ENCODE measurements at places on chromosomes 12 and 14. TPM values are rescaled to one million over a fixed set of nuclear protein-coding genes. Genes with fewer than 3 reads are reported as not detected.

- DNase-seq = no peak
These were observed 30.5 kb downstream of the YLPM1 start for GRCh38 chr14:74793506-74794155.

- DNase-seq = no peak
These were observed 45.2 kb downstream of the CDK17 start for GRCh38 chr12:96354844-96355534.

DNA sequence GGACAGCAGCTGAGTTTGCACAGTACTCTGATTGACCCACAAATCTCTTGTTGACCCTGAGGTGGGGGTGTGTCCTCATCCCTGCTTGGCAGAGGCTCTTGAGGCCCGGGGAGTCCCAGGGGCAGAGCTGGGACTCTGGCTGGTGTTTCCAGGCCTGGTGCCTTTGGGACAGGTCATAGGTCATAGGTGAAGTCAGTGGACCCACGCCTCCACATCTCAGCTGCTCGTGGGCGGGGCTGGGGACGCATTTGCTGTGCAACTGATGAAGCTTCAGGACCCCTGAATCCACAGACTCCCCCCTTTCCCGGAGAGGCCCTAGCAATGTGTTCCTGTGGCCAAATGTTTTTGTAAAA, 408 bp upstream of the CACNA2D4 start:
- no peak for DNase-seq

DNA sequence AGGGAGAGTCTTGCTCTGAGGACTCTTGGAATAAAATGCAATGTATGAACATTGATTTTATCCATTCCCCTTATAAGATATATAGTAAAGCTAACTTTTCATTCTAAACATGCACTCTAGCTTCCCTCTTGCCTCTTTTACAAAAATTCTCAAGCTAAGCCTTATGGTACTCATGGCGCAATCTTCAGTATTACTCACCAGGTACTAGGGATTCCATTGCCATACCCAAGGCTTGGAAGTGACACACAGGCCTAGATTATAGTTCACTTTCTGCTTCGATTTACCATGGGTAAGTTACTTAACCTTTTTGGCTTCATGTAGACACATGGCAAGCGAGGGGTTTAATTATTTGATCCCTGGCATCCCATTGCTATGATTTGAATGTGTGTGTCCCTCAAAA, 331.5 kb downstream of the LRIG3 start:
- no peak for DNase-seq

DNA sequence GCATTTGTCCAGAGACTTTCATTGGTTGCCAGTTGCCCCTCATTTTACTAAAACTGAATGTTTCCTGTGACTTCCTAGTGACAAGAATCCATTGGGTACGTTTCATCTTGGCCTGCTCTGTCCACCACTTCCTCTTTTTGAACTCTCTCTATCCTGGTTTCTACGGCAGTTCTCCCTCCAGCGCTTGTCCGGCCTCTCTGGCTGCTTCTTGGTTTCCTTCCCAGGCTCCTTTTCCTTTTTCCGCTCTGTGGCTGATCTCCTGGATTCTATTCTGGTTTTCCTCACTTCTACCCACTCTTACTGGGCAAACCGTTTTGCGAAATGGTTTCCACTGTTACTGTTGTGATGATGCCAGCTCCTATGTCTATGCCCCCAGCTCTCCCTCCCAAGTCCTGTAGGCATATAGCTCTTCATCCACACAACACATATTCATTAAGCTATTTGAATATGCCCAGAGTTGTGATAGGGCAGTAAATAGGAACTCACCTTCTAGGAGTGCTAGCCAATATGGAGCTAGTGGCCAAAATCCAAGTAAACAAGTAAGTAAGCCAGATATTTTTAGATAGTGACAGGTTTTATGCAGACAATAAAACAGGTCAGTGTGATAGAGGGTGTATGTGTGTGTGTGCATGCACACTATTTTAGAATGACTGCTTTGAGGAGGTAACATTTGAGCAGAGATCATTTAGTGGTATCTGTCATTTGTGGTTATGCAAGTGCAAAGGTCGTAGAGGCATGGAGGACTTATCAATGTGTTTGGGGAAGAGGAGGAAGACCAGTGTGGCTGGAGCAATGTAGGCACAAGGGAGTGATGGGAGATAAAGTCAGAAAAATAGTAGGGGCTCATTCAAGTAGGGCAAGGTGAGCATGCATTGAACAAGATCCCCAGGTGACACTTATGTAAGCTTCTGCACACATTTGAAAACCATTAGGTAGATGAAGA, 27.9 kb upstream of the CTDSP2 start:
- no peak for DNase-seq

Gene PEBP1
- total RNA-seq = 136 TPM

Gene TBX3
- 8.2 TPM for total RNA-seq

- DNase-seq = no peak
These were observed 36.0 kb downstream of the MUCL1 start for GRCh38 chr12:54890339-54890738.

DNA sequence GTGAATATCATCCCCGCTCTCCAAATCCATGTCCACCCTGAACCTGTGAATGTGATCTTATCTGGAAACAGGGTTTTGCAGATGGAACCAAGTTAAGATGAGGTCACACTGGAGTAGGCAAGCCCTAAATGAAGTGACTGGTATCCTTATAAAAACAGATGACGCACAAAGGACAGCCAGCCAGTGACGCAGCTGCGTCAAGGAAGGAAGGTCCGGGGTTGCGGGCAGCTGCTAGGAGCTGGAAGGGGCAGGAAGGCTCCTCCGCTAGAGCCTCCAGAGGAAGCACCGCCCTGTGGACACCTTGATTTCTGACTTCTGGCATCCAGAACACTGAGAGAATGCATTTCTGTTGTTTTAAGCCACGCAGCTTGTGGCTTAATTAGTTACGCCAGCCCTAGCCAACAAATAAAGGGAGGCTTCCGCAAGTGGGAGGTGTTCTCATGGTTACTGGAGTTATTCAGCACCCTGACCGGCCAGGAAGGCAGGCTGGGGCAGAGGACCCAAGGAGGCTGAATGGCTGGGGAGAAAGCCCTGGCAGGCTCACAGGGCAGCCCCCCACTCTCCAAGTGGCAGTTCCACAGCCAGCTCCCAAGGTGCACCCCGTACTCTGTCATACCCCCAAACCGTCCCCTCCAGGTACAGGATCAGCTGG, 127.6 kb upstream of the NCOR2 start:
- DNase-seq = no peak

Gene PHLDA1
- total RNA-seq = 7.5 TPM

- DNase-seq = peak; percentile 63
These were observed 6.7 kb downstream of the A2ML1 start for GRCh38 chr12:8829125-8829518.

Gene PSMB11
- total RNA-seq = 2.2 TPM

Gene SYT1
- total RNA-seq = 8.4 TPM

- DNase-seq = no peak
These were observed 45.7 kb upstream of the APPL2 start for GRCh38 chr12:105281694-105282049.

Gene CAPS2
- total RNA-seq = 18.1 TPM

Gene CNPY2
- total RNA-seq = 68.4 TPM

DNA sequence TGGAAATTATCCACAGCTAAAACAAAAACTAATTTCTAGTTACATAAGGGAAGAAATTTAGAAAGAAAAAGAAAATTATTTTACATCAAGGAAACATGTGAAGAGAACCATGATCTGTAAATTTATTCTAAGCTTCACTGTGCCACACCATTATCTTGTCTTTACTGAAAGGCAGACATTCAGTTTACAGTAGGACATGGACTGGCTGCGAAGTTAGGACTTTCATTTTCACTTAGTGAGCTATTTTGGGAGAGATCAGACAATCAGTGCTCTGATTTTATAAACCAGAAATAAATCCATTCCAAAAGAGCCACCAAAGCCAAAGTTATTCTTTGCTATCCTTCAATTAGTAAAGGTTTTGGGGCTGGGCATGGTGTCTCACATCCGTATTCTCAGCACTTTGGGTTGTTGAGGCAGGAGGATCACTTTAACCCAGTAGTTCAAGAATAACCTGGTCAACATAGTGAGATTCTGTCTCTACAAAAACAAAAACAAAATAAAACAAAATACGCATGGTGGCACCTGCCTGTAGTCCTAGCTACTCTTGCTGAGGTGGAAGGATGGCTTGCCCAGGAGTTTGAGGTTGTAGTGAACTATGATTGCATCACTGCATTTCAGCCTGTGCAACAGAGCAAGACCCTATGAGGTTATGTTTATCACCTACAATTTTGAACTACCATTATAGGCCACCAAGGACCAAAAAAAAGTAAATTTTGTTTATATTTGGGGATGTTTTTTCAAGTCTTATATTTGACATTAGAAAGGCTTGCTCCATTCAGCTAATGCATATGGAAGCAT, 1084.8 kb upstream of the ATXN7L3B start:
- DNase-seq = no peak

- no peak for DNase-seq
These were observed 99.1 kb upstream of the DYNC1H1 start for GRCh38 chr14:101865288-101865687.

Gene ACADS
- total RNA-seq = 7.7 TPM

GRCh38 chr12:15629108-15629507, 160.1 kb downstream of the EPS8 start:
- DNase-seq = peak; percentile 87

DNA sequence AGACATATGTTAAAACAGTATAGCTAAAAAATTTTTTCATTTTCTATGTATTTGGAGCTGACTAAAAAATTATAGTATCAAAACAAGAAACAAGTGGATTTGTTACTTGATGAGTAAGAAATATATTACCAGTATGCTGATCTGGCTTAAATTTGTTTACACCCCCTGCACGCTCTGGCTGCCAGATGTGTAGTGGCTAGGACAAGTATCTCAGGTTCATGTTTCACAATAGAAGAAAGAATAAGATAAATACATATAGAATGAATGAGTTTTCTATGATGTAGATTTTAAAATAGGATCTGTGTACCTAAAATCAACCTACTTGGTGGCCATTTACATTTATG, 13.1 kb downstream of the NAA30 start:
- DNase-seq = no peak

Gene SLC7A8
- 25.0 TPM for total RNA-seq

Gene POTEG
- total RNA-seq = 1.2 TPM

Gene TCL1B
- total RNA-seq = 4.1 TPM

DNA sequence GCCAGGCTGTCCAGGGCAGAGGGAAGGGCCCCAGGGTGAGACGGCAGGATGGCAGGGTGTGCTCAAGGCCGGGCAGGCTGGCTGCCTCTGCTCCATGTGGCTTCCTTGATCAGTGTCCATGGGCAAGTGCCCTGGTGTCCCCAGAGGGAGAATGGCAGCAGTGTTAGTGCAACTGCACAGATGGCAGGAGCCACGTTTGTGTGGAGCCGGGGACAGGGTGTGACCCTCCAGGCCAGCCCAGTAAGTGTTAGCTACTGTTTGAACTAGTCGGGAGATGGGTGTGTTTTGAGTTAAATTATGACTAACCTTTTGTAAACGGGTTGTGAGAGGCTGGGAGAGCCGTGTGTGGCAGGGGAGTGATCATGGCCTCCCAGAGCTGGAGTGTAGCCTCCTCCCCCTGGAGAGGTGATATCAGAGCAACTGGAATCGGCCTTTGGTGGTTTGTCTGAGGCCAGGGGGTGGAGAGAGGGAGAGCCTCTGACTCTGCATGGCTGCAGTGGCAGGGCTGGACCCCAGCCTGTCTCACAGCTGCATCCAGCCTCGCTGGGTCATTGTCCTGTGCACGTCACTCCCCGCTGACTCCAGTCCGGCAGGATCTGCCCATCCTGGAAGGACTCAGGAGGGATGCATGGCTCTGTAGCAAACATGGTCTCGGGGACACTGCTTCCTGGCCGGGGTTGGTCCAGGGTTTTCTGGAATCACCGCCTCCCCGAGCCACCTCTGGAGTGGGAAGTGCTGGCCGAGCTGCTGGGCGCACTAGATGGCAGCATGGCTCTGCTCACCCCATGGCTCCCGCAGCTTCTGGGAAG, 27.8 kb downstream of the AACS start:
- DNase-seq = no peak

- no peak for DNase-seq
These were observed 335.6 kb downstream of the TMEM121 start for GRCh38 chr14:105861985-105862465.

Gene ACOT6
- not detected for total RNA-seq

DNA sequence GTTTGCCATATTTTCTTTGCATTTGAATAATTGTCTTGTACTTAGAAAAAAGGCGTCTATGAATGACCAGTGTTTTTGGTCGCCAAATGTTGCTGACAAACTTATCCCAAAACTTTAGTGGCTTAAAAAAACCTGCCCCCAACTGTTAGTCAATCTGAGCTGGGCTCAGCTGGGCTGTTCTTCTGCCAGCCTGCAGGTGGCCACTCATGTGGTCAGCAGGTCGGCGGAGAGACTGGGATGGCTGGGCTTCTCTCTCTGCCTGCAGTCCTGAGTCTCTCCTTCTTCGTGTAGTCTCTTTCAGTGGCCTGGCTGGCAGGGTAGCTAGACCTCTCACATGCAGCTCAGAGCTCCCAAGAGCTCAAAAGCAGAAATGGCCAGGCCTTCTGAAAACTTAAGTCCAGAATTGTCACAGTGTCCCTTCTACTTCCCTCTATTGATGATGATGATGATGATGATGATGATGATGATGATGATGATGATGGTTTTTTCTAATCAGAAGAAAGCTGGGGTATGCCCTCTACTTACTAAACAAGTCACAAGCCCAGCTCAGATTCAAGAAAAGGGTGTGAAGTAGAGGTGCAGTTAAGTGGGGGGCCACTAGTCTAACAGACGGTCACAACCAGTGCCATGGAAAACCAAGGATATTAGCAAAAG, 87.9 kb downstream of the PTPN11 start:
- DNase-seq = no peak

Gene MIP
- total RNA-seq = 2.9 TPM

DNA sequence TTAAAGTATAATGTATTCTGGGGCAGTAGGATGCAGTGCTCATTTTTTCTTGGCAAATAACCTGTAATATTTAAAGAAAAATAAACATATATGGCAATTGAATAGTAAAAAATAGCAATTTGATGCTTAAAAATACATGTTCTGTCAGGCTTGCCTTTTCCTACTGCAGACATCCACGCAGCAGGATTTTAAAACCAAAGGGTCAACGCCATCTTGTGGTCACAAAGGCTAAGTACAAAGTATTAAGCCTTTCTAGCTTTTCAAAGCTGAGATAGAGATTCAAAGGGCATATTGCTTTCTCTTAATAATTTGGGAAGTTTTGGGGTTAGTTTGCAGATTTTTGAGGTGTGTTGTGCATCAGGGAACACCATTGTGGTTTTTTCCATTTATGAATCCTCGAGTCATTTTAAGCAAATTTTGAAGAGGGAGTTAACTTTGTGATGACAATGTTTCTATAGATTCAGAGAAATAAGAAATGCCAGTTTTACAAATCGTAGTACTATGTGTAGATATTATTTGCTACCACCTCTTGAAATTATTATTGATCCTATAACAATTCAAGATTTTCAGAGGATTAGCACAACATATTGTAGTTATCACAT, 4.7 kb upstream of the CCER1 start:
- peak; percentile 82 for DNase-seq

Gene NPFF
- total RNA-seq = not detected

All from umbilical cord (tissue), 2 donors.